ENCODE measurements at places on chromosomes 3 and 15.

DNA sequence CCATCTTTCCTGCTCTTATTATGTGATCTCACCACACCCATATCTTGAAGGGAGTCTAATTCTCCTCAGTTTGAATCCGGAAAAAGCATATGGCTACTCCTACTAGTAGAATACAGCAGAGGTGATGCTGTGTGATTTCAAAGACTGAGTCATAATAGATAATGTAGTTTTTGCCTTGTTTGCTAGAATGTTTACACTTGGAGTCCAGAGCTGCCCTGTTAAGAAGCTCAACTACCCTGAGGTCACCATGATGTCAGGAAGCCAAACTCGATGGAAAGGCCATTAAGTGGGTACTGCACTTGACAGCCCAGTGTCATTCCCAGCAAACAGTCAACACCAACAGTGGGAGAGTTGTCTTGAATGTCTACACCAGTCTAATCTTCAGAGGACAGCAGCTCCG, 56.9 kb downstream of the CD200R1L start:
- DNase-seq: no peak

GRCh38 chr15:81955382-81956062, 90.3 kb downstream of the MEX3B start:
- no peak for DNase-seq

DNA sequence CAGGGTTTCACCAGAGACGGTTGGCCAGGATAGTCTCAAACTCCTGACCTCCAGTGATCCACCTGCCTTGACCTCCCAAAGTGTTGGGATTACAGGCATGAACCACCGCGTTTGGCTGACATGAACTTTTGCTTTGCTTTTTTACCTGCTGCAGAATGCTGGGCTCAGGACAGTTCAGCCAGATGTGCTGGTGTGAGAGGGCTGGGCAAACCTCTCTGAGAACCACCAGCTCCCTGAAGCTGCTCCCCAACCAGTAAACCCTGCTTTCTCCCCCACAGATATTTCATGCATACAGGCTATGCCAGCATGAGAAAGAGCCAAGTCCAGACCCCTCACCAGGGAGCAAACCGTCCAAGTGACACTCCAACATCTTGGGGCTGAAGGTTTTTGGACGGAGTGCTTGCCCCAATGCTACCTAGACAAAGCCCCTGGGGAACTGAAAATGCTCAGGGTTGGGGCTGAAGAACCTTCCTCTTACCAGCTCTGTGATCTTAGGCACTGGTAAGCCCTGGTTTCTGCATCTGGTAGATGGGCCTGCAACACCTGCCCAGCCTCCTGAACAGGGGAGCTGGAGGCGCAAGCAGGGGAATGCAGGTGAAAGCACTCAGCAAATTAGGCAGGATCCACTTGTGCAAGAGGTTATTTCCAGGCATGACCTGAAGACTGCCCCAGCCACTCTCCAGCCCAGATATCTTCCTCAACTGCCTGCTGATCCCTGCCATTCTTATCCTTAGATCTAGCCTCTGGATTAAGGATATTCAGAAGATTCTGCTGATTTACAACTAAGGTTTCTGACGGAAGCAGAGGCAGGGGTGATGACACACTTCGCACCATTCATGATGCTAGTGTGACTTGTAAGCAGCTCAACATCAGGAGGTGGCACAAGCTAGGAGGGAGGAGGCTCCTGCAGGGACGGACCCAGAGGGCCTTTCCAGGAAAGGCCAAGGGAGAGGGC, 78.8 kb downstream of the TLE3 start:
- no peak for DNase-seq

DNA sequence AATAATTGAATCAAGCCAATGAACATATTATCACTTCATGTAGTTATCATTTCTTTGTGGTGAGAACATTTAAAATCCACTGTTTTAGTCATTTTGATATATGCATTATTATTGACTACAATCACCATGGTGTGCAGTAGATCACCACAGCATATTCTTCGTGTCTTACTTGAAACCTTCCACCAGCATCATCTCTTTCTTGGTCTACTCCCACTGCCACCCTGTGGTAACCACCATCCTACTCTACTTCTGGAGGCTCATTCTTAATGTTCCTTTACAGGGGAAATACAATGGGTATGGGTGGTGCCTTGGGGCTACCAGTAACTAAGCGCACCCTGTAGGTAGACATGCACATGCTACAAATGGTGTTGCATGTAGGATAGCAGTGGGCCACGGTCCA, 25.4 kb downstream of the PXK start:
- no peak for DNase-seq

GRCh38 chr3:100992231-100993012, 799 bp downstream of the ABI3BP start:
- DNase-seq: no peak

DNA sequence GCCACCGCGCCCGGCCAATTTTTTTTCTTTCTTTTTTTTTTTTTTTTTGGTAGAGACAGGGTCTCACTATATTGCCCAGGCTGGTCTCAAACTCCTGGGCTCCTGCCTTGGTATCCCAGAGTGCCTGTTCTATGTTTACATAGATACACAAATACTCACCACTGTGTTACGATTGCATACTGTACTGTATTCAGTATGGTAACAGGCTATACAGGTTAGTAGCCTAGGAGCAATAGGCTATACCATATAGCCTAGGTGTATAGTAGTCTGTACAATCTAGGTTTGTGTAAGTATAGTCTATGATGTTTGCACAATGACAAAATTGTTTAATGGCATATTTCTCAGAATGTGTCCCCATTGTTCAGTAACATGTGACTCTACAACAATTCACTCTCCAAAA, 26.6 kb downstream of the CSTA start:
- DNase-seq: no peak

GRCh38 chr3:134312873-134313846, 61.1 kb downstream of the AMOTL2 start:
- DNase-seq: no peak

- DNase-seq: no peak
Measured at GRCh38 chr15:39939487-39940452, 5.9 kb downstream of the EIF2AK4 start.

DNA sequence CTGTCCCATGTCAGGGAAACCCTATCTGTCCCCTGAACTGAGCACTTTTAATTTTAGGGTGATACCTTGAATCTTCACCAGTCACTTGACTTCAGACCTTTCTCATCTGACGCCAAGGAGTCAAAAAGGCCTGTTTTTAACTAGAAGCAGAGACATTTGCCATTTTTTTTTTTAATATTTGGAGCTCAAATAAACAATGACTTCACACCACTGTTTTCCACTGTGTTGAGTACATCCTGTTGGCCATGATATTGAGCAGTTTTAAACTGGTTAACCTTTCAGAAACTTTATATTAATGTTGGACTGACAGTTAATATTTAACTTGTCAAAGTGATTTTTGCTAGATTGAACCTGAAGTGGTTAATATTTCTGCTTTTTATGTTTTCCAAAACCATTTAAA, 28.2 kb downstream of the DAG1 start:
- no peak for DNase-seq

DNA sequence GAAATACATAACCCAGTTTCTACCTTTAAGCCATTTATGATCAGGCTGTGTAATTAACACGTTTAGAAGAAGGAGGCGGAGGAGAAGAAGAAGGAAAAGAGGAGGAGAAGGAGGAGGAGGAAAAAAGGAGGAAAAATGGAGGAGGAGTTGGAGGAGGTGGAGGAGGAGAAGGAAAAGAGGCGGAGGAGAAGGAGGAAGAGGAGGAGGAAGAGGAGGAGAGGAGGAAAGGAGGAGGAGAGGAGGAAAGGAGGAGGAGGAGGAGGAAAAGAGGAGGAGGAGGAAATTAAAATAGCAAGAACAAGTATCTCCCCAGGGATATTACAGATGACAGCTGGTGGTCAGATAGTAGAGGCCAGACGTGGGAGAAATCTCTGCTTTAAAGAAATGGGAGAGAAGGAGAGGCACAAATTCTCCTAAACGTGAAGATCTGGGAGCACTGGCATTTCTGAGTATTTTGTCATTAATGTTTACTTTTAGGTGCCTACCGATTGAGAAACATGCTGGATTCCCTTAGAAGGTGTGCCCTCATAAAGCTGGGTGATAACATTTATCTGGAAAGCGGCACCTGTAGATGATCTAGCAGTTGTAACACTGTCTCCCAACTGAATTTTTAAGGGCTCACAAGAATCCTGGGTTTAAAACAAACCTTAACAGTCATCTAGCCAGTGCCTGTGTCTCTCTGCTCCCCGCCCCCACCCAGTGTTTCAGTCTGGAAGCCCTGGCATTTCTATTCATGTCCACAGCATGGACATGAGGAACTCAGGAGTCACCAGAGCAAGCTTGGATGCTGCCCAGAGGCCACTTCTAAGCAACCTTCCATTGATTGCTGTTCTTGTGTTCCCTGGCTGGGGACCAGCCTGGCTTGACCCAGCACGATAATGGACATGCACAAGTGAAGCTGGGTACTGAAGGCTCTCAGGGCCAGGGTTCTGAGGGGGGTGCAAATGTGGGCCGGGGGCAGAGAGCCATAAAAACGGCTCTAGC, 75.2 kb downstream of the CHRNA7 start:
- no peak for DNase-seq

GRCh38 chr3:132189601-132190000, 127.6 kb upstream of the ACP3 start:
- DNase-seq: no peak

DNA sequence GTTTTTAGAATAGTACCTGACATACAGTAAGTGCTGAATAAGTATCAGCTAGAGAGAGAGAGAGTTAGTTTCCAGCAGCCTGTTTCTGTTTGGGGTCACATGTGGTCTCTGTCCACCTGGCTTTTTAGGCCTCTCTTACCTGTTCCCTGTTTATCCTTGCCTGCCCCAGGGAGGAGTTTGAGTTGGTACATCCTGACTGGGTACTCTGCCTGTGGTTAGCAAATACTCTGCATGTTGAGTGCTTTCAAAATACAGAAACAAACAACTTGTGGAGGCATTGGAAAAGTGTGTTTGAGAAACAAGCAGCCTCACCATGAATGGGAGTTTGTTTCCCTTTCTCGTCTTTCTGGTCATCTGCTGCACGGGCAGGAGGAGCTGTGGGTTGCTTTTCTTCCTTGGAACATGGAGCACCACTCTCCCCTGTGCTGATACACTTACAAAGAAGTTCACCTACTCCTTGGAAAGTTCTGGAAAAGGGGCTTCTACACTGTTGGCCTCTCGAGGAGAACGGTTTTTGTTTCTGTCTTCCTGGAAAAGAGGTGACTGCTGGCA, 166.1 kb downstream of the PGPEP1L start:
- DNase-seq: no peak

GRCh38 chr3:15889936-15890335, 92.2 kb upstream of the ANKRD28 start:
- no peak for DNase-seq

GRCh38 chr3:160226026-160226907, 1.0 kb downstream of the C3orf80 start:
- DNase-seq: no peak

DNA sequence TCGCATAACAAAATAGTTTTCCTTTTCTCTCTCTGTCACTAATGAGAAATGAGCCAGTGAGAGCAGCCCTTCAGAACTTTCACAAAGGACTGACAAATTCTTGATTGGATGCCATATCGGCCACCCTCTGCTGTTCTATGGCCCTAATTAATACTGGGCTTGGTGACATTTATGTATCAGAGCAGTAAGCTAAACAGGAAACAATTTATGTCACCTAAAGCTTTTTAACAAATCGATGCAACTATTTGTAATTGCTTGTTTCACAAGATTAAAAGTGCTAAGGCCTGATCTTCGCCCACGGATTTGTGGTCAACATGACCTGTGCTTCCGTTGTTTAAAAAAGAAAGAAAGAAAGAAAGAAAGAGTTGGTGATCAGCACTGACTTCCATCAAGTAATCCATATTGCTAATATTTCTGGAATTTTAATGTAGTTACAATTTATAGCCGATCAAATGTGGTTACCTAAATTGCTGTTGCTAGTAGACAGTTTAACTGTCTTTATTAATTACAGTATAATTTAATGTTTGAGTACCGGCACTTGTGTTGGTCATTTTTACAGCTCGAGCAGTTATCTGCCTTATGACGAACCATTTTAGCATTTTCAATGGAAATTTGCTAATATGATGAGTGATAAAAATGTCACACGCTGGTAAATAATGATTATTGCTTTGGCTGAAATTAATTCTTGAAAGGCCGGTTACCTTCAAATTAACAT, 631.3 kb downstream of the FOXP1 start:
- no peak for DNase-seq
